ENCODE measurements at places on chromosomes 5 and 9.

DNA sequence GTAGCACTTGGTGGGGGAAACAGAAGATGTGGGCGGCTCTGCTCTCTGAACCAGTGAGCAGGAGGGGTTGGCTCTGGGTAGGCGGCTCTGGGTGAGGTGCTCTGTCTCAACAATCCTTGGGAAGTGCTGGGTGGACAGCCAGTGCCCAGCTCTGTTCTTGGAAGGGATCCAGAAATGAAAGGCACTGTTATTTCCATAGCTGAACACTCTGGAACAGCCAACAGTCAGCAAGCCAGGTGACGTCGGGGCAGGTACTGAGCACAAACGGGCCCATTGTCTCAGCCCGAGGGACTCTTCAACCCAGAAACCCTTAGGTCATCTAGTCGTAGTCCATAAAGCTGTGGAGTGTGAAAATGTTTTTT, 36.3 kb downstream of the OLFM1 start:
- no peak for DNase-seq

- DNase-seq: no peak
Measured at GRCh38 chr5:139016186-139016585, 141.1 kb upstream of the LRRTM2 start.

DNA sequence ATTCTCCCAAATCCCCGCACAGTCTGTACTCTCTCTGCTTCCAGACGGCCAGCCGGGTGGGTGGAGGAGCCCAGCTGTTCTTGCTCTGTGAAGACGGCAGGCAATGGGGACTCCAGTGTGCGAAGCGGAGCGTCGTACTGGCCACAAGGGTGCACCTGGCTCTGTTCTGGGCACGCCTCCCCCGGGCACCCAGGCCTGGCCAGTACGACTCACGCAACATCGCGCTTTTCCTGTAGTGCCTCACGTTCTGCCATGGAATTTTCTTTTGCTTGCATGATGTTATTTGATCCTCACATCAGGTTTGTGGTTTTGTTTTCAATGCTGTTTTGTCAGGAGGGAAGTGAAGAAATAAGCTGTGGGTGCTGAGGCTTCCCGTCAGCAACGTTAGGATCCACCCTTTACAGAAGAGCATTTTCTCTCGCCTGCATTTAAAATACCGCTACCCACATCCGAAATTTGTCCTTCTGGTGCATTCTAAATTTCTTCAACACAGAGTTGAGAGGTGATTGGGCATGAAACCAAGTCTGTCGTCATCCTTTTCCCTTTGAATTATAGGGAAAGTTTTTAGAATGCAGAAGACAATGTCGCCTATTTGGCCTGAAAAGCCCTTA, 311.7 kb downstream of the TRIM36 start:
- DNase-seq: no peak

DNA sequence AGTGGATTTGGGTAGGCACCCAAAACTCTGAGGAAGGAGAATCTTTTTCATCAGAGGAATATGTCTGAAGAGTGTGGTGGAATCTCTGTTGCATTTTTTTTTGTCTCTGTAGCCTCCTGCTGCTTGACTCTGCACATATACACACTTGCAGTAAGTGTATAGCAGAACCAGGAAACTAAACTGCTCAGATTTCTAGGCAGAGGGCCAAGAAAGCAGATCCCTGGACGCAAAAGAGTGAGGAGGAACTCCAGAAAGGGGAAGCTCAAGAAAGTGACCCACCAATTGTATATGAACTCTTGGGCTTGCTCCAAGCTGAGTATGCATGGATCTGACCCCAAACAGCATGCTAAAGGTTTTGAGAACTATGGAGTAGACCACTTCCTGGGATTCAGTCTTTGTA, 181.8 kb downstream of the GADD45G start:
- DNase-seq: no peak

GRCh38 chr9:116935149-116935897, 248.2 kb downstream of the TRIM32 start:
- DNase-seq: no peak

DNA sequence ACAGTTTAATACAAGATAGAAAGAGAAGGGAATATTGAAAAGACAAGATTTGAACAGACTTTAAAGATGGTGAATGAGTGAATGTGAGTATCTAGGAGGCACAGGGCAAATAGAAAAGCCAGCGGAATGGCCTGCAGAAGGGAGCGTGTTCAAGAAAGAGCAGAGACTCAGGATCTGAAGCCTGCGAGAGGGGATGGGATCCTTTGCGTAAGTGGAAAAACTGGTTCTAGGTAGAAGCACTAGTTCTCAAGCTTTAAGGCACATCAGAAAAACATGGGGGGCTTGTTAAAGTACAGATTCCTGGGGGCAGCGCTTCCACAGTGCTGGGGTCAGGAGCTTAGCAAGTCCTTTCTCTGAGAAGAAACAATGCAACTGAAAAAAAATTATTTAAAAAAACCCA, 94.8 kb upstream of the NFIL3 start:
- DNase-seq: no peak

DNA sequence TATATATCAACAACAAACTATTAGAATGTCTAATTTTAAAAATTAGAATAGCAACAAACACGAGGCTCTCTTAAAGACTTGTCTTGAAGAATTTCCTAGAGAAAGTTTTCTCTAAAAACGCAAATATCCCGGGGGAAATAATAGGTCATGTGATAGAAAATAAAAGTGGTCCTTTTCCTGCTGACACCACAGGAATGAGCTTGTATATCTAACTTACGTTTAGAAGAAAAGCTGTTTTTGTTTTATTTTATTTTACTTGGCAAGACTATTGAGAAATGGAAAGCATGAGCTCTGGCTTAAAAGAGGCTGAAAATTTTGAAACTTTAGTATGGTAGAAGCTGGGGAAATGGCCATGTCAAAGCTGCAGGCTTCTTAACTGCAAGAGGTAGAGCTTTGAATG, 465.0 kb downstream of the AGTPBP1 start:
- no peak for DNase-seq

DNA sequence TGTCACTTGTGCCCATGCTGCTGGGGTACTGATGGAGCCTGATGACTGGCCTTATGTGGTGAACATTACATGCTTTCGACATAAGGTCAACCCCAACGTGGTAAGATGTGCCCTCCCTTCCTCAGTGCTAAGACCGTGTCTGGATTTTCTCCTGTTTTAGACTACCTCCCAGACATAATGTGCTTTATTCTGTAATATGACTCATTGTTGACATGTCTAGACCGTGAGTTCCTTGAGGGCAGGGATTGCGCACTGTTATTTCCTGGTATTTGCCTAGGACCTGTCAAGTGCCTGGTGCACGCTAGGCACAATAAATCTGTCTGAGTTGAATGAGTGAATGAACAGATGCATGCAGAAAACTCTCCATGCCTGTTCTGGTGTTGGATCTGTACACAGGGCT, 346.0 kb downstream of the KDM4C start:
- DNase-seq: no peak

DNA sequence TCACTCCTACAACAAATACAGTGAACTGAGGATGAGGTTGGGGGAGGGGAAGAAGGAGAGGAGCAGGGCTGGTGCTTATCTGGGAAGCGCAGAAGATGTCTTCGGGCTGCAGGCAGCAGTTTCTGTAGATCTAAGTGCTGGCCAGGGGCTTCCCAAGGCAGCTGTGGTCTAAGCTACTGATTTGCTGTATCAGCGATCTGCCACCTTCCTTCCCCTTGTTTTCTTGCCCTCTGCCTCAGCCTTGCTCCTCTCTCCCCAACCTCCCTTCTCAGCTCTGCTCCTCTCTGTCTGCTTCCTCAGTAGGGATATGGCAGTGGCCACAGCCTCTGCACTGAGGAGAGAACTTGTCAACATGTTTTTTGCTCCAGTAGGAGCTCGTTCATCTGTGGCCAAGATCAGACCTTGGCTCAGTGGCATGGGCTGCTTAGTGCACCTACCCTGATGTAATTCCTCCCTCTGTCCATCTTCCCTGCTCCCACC, 42.8 kb upstream of the IL6ST start:
- no peak for DNase-seq

DNA sequence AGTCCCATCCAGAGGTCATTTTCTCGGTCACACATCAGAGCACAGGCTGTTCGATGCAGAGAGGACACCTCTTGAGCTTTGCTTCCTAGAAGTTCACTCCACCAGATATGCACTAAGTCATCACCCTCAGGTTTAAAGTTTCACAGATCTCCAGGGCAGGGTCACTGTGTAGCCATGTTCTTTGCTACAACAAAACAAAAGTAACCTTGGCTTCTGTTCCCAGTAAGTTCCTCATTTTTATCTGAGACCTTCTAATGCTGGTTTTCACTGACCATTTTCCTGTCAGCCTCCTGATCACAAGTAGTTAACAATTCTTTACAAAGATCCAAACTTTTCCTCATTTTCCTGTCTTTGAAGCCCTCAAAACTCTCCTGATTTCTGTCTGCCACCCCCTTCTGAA, 97.5 kb upstream of the CTSV start:
- DNase-seq: no peak

GRCh38 chr9:98356953-98357690, 101.7 kb upstream of the TBC1D2 start:
- DNase-seq: no peak

- no peak for DNase-seq
Measured at GRCh38 chr9:136098844-136099243, 3.8 kb upstream of the NACC2 start.

GRCh38 chr5:159094745-159095144, 5.0 kb downstream of the EBF1 start:
- peak; percentile 76 for DNase-seq

- DNase-seq: no peak
Measured at GRCh38 chr5:96743065-96743768, 64.5 kb downstream of the ERAP1 start.

DNA sequence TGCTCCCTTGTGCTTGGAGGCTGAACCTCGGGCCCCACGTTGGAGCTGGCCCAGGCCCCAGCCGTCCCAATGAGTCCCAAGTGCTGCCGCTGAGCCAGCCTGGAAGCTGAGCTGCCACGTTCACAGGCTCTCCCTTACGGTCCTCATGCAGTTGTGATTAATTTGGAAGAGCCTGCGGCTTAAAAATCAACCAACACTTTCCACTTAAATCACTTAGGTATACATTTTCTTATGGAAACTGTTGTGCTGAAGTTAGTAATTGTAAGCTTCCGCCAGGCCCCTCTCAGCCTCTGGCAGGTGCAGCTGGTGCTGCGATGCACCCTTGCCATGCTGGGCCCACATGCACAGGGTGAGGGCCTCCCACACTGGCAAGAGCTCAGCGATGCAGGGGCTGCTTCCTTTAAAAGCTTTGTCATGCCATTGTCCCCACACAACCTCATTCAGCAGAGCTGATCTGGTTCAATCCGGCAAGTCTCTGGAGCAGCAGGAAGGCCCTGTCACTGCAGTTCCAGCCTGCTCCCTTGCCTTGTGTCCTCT, 61.0 kb downstream of the IPPK start:
- DNase-seq: peak; percentile 76

GRCh38 chr5:157976429-157976828, 117.5 kb upstream of the CLINT1 start:
- DNase-seq: no peak

- DNase-seq: peak; percentile 84
Measured at GRCh38 chr9:90038763-90039162, 434.0 kb downstream of the GADD45G start.

DNA sequence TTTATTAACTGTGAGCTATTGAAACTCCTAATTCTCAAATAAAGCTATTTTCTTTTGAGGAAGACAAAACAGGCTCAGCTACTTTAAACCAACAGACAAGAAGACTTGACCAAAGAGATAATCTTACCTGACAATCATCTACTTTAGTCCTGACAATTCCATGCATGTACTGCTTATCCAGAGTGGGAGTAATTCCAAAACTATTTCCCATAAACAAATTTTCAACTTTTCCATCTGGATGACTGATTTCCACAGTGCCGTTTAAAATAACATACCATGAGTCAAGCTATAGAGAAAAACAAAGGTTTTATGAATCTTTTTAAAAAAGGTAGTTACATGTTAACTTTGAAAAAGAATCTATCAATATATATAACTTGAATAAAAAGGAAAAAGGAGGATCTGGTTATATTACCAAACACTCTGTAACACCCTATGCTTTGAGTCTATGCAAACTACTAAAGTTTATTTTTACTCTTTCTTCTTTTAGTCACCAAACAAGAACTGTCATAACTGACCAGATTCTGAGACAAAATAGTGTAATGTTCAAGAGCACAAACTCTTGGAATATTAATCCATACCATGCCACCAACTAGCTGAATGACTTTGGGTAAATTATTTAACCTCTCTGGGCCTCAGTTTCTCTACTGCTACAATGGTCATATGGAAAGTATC, 129.7 kb downstream of the RAPGEF6 start:
- DNase-seq: no peak

DNA sequence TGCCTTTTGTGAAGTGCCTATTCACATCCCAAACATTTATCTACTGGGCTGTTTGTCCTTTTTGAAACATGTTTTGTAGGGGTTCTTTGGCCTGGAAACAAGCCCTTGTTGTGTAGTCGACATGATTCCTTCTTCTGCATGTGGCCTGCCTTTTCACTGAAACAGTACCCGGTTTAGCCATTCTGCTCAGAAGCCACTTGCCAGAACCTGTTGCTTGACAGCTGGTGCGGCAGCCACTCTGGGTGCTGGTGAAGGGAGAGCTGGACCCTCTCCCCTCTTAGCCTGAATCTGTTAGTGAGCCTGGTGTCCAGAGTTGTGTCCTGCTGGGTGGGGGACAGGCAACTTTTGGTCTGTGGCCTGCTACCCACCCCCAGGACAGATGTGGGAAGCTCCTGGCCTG, 128.8 kb upstream of the CACNA1B start:
- no peak for DNase-seq

- no peak for DNase-seq
Measured at GRCh38 chr9:24846248-24846912, 300.7 kb upstream of the IZUMO3 start.

- no peak for DNase-seq
Measured at GRCh38 chr9:16921855-16922254, 51.4 kb upstream of the BNC2 start.

GRCh38 chr9:91162784-91163443, 198.8 kb downstream of the AUH start:
- DNase-seq: no peak

- DNase-seq: no peak
Measured at GRCh38 chr5:137113939-137114338, 385.2 kb downstream of the SPOCK1 start.

GRCh38 chr5:73031839-73032238, 76.0 kb downstream of the FCHO2 start:
- DNase-seq: no peak

- DNase-seq: no peak
Measured at GRCh38 chr9:70607329-70607728, 192.9 kb upstream of the KLF9 start.

GRCh38 chr5:149429839-149430721, 51.0 kb upstream of the IL17B start:
- no peak for DNase-seq

- DNase-seq: no peak
Measured at GRCh38 chr9:82492274-82492673, 503.7 kb downstream of the SPATA31D1 start.

- no peak for DNase-seq
Measured at GRCh38 chr9:130794923-130795495, 40.0 kb upstream of the ABL1 start.
